ENCODE measurements at places on chromosomes 3 and 15.

GRCh38 chr3:129822679-129823078, 70.8 kb downstream of the TMCC1 start:
- no peak for DNase-seq

DNA sequence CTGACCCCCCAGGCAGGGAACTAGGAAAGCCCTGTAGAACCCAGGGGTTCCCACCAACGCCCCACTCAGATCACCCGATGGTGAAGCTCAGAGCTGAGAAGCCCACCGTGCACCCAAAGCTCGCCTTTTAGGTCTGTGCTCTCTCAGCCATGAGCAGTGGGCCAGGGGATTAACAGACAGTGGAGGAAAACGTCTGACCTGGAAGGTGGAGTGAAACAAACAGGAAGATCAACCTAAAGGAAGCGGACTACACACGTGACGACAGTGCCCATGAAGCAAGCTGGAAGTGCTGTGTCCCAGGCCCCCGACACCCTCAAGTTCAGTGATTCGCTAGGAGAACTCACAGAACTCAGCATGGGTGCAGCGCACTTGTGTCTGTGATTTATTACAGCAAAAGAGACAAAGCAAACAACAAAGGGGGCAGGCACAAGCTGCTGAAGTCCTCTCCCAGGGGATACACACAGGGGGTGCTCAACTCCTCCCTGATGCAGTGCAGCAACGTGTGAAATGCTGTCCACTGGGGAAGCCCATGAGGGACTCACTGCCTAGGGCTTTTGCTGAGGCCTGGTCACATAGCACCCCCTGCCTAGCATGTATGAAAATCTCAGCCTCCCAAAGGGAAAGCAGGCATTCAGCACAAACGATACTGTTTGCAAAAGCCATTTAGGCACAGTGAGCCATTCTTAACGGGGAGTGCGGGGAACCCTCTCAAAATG, 43.5 kb downstream of the CFAP92 start:
- DNase-seq = no peak

DNA sequence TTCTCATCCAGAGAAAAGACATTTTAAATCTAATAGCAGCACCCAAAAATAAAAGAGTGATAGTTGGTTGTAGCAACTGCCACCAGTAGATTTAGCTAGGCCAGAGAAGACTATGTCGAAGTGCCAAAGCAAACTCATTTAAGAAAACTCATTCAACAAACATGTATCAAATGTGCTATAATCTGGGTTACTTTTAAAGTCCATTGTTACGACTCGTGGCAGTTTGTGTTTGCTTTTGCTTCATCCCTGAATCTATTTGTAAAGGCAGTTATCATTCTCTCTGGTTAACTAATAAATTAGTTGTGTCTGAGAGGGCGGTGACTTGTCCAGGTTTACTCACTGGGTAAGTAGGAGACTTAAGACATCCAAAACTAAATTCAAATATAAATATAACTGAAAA, 159.4 kb downstream of the ZIC4 start:
- DNase-seq = no peak

GRCh38 chr3:161049683-161050248, 55.4 kb downstream of the B3GALNT1 start:
- DNase-seq = no peak

GRCh38 chr3:34056951-34057390, 258.5 kb downstream of the PDCD6IP start:
- no peak for DNase-seq

- no peak for DNase-seq
These were observed 101.9 kb downstream of the SERPINI1 start for GRCh38 chr3:167837466-167837865.

DNA sequence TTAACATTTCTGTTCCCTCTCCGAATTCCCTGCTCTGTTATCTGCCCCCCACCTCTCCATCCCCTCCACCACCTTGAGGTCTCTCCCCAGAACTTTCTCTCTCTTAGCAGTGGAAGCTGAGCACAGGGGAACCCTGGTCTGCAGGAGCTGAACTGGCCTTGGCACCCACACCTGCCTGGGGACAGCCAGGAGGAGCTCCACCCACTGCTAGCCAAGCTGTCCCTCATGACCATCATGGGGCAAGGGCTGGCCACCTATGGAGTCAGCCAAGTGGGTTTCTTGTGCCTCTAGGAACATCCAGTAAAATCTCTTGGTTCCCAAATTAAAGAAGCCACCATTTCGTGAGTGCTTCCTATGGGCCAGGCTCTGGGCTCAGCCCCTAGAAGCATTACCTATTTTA, 276.4 kb upstream of the TLE3 start:
- DNase-seq = no peak

- DNase-seq = no peak
These were observed 45.3 kb downstream of the ACAP2 start for GRCh38 chr3:195397524-195397923.

GRCh38 chr3:85851071-85851470, 892.3 kb downstream of the CADM2 start:
- no peak for DNase-seq

DNA sequence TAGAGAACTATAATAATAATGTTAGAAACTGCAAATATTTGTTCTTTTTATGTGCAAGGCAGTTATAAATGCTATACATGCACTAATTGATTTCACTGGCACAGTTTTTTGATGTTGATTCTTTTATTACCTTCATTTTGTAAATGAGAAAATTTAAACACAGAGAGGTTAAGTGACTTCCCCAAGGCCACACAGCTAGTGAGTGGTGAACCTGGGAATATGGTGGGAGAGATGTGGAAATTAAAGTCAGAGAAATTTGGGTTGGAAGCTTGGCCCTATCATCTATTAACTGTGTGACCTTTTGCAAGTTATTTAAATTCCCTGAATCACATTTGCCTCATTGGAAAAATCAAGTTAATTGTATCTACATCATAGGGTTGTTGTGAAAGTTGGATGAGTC, 39.6 kb upstream of the AKAP13 start:
- DNase-seq = no peak

DNA sequence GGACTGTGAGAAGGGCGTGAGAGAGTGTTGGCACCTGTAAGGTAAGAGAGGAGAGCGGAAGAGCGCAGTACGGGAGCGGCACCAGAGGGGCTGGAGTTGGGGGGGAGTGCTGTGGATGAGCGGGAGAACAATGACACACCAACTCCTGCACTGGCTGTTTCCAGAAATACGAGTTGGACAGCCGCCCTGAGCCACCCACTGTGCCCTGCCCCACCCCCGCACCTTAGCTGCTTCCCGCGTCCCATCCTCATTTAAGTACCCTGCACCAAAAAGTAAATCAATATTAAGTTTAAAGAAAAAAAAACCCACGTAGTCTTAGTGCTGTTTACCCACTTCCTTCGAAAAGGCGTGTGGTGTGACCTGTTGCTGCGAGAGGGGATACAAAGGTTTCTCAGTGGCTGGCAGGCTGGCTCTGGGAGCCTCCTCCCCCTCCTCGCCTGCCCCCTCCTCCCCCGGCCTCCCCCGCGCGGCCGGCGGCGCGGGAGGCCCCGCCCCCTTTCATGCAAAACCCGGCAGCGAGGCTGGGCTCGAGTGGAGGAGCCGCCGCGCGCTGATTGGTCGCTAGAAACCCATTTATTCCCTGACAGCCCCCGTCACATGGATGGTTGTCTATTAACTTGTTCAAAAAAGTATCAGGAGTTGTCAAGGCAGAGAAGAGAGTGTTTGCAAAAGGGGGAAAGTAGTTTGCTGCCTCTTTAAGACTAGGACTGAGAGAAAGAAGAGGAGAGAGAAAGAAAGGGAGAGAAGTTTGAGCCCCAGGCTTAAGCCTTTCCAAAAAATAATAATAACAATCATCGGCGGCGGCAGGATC, at the start of gene SOX2:
Gene SOX2, plus strand, starts transcription at position 601 of the 811 bp plus-strand sequence. CDS start 436 bp downstream, outside the sequence.
- DNase-seq = peak; percentile 56

GRCh38 chr3:9230596-9230995, 18.9 kb downstream of the SRGAP3 start:
- no peak for DNase-seq

DNA sequence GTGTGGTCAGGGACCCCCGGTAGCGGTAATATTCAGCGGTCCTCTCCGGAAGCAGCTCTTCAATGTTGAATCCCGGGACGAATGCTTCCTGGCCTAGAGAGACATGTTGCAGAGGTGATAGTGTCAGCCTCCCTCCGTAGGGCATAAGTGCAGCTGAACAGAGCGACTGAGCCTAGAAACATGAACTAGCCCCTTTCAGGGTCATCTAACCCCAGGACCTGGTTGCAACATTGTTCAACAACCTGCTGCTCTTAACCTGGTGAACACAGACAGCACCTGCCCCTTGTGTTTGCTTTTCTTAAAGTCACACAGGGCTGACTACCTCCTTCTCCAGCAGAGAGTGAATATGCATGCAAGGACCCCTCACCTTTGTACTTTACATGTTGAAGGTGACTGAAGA, 41.3 kb downstream of the CA12 start:
- no peak for DNase-seq

DNA sequence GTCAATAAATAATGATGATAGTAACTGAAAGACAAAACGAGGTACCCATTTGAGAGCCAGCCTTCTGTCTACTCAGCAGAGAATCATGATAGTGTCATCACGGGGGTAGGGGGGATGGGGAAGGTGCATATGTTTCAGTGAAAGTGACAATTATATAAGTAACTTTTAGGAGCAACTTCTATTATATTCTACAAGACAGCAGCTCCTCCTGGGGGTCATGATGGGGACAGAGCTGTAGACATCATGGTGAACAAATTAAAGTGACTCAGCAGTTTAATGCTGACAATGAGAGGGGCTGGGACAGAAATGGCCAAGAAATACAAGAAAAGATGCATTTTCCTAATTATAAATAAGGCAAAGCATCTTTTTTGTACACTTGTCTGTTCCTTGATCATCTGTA, 11.8 kb downstream of the CAPN3 start:
- no peak for DNase-seq

DNA sequence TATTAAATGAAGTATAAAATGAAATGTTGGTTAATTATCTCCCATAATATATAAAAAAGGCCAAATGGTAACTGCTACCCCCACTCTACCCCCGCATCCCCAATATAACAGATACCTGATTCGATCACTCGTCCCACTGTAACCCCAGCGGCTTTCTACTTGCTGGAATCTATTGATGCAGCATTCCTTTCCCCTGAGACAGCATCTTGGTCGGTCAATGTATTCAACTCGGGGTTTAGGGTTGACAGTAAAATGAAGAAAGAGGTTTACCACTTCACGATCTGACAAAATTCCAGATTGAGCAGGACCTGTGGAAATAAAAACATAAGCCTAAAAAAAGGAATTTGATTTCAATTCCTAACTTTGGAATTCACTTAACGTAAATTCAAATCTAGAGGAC, 18.6 kb upstream of the C15orf40 start:
- no peak for DNase-seq

DNA sequence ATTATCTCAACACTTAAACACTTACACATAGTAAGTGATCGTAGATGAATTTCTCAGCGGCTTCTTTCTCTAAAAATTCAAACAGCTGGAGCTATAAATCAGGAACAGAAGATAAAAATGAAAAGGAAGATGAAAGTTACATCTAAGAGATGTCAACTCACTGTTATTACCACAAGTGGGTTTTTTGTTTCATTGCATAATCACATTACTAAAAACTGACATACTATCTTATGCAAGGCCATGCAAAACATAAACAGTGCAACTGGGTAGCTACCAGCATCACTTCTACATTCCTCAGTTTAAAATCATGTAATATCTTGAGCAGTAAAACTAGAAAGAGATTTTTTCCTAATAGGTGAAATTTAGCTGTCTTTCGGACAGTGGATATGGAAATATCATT, 14.9 kb downstream of the MINDY4B start:
- no peak for DNase-seq

DNA sequence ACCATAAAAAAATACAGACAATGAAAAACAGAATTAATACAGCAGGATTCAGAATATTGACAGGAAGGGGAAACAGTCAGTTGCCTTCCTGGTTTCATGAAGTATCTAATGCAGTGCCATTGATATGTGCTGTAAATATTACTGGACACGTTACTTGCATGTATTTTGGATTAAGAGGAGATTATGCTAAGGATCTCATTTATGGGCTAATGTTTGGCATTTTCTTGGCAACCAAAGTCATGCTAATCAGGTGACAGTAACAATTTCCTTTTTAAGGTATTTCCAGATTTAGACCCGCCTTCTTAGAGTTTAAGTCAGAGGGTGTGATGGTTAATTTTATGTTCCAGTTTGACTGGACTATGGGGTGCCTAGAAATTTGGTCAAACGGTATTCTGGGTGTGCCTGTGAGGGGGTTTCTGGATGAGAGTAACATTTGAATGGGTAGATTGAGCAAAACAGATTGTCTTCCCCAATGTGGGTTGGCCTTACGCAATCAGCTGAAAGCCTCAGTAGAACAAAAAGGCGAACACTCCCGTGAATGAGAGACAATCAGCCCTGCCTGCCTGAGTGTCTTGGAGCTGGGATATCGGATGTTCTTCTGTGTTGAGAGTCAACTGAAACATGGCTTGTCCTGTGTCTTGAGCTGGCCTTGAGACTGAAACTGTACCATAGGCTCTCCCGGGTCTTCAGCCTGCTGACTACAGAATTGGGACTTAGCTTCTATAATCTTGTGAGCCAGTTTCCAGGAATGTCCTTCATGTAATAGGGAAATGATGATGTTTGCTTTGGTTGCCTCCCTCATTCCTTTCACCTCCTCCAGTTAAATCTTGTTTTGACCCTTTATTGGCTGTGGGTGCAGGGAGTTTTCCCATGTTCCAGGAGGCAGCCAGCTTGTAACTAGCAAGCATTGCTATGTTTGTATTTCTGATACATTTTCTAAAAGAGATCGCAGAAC, 10.5 kb downstream of the SQOR start:
- DNase-seq = no peak

GRCh38 chr3:42190701-42191442, 75.1 kb downstream of the CCK start:
- peak; percentile 42 for DNase-seq

- no peak for DNase-seq
These were observed 707.2 kb downstream of the NTRK3 start for GRCh38 chr15:87549296-87549695.

DNA sequence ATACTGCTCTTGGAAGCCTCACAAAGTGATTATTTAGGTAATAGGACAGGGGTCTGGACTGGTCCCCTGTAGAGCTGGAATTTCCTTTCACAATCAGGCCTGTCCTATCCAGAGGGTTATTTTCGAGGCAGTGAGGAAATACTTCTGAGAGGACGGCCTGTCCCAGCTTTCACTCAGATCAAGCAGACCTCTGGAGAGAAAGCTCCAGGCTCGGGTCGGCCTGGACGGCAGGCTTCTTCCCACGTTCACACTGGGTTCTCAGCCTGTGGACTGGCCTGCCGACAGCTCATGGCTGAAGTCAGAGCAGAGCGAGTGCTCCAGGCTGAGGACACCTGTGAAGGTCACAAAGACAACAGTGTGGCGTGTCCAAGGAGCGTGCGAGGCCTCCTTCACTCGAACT, 405.3 kb downstream of the VPS13C start:
- peak; percentile 87 for DNase-seq

DNA sequence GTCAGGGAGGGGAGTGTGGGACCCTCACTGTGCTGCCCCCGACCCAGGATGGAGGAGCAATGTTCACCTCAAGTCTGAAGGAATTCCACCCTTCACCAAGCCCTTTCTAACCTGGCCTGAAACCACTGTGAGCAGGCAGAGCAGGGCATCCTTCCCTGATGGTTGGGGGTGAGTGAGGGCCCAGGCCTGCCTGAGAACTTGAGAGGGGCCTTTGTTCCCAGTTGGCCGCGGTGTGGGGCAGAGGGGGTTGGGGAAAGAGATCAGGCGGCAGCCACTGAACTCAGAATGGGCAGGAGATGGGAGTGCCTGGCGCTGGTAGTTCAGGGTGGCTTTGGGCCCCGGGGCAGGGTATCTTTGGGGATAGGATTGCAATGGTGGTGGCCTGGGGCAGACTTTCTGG, 103.5 kb upstream of the RPL32 start:
- no peak for DNase-seq

- DNase-seq = no peak
These were observed 77.1 kb upstream of the UBE2E1 start for GRCh38 chr3:23728601-23729117.

- no peak for DNase-seq
These were observed 84.3 kb downstream of the EEFSEC start for GRCh38 chr3:128237348-128238183.

Measured in psoas muscle (tissue), 8 donors.